Fibroblast of gingiva (primary cell): ENCODE measurements at places on chromosomes 6 and 20.

GRCh38 chr6:56624046-56624727 lies 18.5 kb downstream of the DST start:
- DNase-seq, result no peak

DNA sequence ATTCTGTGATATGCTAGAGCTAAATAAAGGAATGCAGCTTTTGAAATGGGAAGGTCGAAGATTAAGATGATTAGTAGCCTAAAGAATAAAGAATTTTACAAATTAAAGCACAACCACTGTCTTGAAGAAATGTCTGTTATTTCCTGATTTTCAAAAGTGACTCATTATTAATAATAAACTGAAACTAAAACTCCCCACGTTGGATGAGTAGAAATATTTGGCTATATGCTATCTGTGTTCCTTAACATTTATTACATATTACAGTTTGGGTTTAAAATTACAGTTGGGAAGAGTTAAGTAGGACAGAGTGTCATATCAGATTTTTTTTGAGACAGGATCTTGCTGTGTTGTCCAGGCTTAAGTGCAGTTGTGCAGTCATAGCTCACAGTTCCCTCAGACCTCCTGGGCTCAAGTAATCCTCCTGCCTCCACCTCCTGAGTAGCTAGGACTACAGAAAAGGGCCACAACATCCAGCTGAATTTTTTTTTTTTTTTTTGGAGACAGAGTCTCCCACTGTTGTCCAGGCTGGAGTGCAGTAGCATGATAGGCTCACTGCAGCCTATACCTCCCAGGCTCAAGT lies 47.1 kb downstream of the AKIRIN2 start:
- DNase-seq, result no peak

DNA sequence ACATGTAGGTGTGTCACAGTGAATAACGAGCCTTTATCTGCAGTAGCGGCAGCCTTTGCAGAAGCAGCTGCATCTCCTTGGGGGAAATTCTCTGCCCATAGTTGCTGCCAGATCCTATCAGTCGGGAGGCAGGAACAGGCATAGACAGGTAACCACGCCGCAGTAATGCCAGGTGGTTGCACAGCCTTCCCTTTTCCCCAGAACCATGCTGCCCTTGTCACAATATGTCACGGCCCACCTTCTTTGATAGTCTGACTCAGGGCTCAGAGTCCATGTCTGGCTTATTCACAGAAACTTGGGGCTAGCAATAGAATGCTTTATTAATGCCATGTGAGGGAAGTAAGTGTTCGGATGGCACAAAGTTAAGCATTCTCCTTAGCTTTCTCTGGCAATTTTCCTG lies 76.6 kb downstream of the F13A1 start:
- DNase-seq, result no peak

GRCh38 chr20:42274986-42275385 lies 656.8 kb upstream of the CHD6 start:
- no peak for DNase-seq

DNA sequence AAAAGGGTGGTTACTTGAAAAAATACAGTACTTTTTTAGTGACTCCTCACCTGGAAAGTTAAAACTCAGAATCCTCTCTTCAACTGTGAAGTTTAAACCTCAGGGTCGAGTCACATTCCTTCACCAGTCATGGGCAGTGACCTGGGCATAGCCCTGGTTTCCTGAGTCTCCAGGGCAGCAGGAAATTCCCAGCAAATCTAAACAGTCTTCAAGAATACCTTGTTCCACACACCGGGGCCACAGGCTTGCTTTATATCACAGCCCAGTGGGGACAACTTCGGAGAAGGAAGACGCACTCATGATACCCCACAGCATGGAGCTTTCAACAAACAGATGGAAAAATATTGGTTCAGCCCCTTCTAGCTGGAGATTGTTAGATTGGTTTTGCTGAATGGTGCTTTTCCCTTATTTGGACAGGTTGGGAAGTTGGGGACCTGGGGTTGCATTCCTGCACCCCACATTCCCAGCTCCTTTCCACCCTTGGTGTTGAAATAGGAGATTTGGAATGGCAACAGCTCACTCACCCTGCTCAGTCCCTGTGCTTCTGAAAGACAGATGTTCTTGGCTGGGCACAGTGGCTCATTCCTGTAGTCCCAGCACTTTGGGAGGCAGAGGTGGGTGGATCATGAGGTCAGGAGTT lies 113.0 kb upstream of the TMEM170B start:
- DNase-seq, result no peak

- no peak for DNase-seq
Observed at GRCh38 chr6:8947900-8948299, 512.6 kb upstream of the SLC35B3 start.

GRCh38 chr20:62899633-62900051 lies 26.7 kb downstream of the DIDO1 start:
- DNase-seq, result no peak

DNA sequence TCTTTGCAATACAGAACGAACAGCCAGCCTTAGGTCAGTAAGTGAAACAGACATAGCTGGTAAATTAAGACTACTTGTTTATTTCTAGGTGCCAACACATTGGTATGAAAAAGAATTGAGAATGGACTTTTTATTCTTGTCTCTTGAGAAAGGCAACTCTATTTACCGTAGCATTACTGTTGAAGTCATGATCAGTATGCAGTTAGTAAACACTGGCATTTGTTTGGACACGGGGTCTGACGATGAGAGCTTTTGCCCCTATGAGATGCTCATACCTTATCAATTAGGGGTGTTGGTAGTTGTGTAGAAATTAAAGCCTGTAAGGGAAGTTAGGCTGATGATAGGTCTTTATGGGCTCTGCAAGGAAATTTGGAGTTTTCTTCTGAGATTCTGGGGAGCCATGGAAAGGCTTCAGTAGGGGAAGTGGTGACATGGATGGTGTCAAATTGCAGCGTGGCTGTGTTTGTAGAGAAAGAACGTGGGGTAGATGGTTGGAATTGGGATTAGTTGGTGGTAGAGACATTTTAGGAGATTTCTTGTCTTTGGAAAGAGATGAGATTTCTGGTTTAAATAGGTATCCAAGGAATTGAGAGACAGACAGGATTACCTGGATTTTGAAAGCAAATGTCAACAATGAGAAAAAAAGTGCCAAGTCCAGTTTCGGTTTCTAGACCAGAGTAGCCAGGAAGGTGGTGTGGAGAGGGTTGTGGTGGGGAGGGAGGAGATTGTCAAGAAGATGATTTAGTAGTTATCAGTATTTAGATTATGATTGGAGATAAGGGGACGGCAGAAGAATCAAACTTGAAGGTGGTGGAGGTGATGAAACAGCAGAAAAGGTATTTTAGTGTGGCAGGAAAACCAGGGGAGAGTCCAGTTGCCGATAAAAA lies 116.6 kb downstream of the JARID2 start:
- no peak for DNase-seq

DNA sequence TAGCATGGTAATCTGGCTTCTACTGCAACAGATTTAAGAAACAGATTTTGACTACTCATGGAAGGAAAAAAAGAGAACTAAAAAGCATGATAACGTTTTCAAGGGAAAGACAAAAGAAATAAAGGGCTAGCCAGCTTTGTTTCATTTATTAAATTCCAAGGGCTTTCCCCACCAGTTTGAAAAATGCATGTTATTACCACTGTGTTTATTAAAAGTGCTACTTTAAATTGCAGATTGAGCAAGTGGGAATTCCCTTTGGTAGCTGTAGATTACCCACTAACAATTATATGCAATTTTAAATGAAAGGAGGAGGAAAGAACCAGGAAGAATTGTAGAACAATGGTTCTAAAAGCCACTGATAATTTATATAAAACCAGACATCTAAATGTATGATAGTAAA lies 40.6 kb upstream of the NHSL1 start:
- DNase-seq, result peak; percentile 14

GRCh38 chr6:126033696-126034095 lies 47.4 kb downstream of the TRMT11 start:
- DNase-seq, result peak; percentile 91

DNA sequence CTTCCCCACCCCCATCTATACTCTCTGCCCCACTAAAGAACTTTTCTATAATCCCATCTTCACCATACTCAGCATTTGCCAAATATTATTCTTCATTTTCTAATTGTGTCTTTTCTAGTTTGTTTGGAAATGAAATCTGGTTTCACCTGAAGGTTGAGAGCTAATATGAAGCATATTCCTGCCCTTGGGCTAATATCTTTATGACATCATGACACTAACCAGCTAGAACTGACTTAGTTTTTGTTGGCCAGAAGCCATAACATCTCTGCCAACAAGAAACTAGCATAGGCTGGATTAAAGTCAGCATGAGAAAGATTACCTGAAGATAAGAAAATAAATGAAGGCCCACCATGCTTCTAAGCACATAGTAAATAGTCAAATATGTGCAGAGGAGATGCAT lies 16.7 kb downstream of the UNC5CL start:
- peak; percentile 18 for DNase-seq

DNA sequence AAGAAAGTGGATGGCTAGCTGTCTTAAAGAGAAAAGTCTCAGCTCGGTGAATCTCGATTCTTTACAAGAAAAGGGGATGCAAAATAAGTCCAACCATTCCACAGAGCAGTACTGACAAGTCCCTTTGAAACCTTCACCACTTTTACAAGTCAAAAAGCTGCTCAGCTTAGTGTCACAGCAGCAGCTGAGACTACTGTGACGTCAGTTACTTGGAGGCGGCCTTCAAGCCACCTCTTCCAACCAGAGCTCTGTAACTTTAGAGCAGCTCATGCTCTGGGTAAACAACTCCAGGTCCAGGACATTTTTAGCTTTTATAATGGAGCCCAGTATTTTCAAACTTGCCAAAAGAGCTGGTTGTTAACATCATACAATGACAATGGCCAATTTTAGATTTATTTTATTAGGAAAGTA lies at the start of gene KIAA0408:
KIAA0408 (minus strand) TSS at position 159 of the 411 bp plus-strand sequence. CDS start 5,408 bp downstream, outside the sequence.
- peak; percentile 75 for DNase-seq

- no peak for DNase-seq
Observed at GRCh38 chr20:37777988-37778659, 84.3 kb downstream of the CTNNBL1 start.

DNA sequence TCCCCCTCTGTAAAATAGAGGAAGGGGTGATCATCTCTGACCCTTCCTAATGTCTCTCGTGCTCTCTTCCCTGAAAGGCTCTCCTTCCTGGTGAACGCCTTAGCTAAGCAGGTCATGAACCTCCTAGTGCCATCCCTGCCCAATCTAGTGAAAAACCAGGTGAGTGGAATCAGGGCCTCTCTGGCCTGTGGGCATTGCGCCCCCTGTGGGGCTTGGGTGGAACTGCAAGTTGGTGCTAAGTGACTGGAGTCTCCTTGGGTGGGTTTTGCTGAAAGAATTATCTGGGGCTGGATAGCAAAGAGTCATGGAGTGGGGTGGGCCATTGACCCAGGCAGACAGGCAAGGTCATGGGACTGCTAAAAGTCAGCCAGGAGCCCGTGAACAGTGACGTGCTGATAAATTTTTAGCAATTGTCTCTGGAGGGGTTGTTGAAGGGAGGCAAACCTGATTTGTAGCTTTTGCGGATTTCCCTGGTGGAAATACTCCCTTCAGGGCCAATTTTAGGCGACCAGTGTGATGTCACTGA lies 8.9 kb downstream of the BPIFB1 start:
- DNase-seq, result no peak

GRCh38 chr6:27517928-27518787 lies 45.3 kb upstream of the ZNF184 start:
- no peak for DNase-seq

GRCh38 chr6:123592426-123592825 lies 44.3 kb downstream of the TRDN start:
- DNase-seq, result no peak

DNA sequence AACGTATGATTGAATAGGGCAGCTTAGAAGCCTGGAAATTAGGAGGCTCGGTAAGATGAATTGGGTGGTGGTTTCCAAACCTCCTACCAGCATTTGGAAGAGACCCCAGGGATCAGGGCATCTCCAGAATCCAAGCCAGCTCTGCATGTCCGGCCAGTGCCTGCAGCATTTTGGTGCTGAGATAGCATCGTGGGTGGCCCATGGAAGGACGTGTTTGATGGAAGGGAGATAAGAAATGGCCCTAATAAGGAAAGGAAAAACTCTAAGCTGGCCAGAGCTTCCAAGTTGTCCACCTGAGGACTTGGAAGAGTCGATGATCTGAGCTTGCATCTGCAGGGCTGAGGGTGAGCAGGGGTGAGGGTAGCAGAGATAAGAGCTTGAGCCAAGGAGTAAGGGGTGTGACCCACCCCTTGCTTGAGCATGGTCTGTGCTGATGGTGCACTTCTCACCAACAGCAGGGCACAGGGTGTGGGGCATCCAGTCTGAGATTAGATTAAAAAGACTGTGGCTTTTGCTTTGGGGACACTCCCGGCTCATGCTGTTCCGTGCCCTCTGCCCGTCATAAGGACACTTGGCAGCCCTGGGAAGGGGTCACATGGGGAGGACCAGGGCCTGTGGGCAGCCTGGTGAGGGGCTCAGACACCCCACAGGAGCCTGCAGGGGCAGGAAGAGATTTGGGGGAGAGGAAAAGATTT lies 213.2 kb downstream of the ERMARD start:
- no peak for DNase-seq

DNA sequence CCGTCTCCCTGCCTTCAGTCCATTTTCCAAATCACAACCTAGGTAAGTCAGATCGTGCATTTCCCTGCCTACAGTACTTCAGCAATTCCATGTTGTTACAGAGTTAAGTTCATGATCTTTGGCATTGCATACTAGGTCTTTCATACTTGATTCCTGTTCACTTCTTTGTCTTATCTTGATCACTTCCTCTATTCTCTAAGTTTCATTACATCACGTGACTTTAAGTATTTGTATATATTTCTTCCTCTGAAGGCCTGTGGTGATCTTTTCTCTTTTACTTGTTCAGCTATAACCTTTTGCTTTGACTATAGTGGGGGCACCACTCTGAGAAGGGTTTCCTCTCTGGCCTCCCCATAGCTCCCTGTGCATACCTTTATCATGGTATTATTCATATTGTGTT lies 100.2 kb downstream of the TRMT11 start:
- no peak for DNase-seq

DNA sequence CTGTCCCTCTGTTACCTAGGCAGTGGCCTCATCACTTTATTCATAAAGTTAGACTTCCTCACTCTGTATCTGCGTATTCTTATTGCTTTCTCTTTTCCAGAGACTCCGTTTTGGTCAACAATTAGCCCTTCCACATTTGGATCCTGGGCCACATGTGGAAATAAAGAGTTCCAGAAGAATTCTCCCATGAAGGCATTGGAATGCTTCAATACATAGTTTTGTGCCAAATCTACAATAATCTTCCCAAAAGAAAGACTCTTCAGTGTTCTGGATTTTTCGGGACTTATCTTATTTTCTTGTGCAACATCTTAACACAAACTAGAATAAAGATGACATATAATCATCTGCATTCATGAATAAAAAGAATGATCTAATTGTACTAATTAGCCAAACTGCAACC lies 187.7 kb upstream of the BMP2 start:
- peak; percentile 31 for DNase-seq

DNA sequence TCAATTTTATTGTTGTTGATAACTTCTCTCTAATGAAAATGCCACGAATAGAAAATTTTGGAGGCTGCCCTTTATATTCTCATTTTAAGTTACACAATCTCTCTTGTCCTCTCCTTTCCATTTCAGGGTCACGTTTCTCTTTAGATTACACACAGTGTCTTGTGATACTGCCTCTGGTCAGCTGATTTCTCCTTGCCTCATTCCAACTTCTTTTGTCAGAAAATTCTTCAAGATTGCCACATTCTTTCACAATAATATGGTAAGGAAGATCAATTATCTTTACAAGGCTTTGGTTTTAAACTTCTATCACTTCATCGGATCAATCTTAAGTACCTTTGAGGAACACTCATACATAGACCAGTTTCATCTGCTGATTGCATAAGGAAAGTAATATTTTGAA lies 370.3 kb downstream of the RFPL4B start:
- peak; percentile 78 for DNase-seq
